ENCODE measurements at places on chromosomes 1 and 21. TPM values are rescaled to one million over a fixed set of nuclear protein-coding genes. Genes with fewer than 3 reads are reported as not detected.
A peak's percentile ranks its signal among the peaks of the same experiment; 100 is the strongest.

KISS1 gene
- 0.35 TPM for polyA plus RNA-seq

B3GALNT2 gene
- polyA plus RNA-seq = 27.7 TPM

ALPL gene
- 2.2 TPM for polyA plus RNA-seq

TBX19 gene
- polyA plus RNA-seq = 5.6 TPM

CD160 gene
- 2.8 TPM for polyA plus RNA-seq

DFFB gene
- 10.8 TPM for polyA plus RNA-seq

LAPTM5 gene
- polyA plus RNA-seq = 24.7 TPM

DNA sequence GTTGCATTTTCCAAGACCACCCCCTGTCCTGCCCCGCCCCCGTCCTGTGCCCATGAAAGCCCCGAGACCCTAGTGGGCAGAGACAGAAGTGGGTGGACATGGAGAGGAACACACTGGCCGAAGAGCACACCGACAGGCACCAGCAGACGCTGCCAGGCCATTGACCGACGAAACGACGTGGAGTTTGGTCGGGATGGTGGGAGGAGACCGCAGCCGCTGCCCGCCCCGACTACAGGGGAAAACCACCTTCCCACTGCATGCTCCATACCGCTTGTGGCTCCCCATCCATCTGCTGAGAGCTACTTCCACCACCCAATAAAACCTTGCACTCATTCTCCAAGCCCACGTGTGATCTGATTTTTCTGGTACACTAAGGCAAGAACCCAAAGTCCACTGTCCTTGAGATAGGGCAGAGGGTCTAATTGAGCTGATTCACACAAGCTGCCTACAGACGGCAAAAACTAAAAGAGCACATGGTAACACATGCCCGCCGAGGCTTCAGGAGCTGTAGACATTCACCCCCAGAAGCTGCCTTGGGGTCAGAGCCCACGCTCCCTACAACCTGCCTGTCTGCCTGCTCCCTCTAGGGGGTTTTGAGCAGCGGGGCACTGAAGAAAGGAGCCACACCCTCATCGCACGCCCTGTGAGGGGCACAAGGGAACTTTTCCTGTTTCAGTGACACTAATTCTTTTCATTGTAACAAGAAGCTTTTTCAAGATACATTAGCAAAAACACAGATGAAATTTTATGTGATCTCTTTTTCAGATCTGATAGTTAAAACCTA is 81.2 kb upstream of the RAB3GAP2 start:
- no peak for DNase-seq

- DNase-seq = no peak
Observed at GRCh38 chr1:67732750-67733151, 47.8 kb downstream of the GADD45A start.

DNA sequence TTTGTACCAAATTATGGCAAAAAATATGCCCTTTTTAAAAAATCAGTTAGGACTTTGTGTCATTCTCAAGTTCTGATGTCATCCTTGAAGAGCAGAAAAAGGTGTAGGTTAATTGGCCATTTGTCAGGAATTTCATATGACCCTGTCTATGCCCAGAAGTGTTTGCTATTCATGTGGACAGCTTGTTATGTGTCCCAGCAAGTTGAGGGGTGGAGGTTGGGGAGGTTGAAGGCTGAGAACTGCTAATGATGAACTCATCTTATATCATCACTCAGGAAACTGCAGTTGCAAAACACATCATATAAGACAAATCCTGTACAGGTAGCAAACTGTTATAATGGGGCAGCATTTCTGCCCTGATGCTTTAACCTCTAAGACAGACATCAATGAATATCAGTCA is 106.5 kb downstream of the PHTF1 start:
- DNase-seq = no peak

DNA sequence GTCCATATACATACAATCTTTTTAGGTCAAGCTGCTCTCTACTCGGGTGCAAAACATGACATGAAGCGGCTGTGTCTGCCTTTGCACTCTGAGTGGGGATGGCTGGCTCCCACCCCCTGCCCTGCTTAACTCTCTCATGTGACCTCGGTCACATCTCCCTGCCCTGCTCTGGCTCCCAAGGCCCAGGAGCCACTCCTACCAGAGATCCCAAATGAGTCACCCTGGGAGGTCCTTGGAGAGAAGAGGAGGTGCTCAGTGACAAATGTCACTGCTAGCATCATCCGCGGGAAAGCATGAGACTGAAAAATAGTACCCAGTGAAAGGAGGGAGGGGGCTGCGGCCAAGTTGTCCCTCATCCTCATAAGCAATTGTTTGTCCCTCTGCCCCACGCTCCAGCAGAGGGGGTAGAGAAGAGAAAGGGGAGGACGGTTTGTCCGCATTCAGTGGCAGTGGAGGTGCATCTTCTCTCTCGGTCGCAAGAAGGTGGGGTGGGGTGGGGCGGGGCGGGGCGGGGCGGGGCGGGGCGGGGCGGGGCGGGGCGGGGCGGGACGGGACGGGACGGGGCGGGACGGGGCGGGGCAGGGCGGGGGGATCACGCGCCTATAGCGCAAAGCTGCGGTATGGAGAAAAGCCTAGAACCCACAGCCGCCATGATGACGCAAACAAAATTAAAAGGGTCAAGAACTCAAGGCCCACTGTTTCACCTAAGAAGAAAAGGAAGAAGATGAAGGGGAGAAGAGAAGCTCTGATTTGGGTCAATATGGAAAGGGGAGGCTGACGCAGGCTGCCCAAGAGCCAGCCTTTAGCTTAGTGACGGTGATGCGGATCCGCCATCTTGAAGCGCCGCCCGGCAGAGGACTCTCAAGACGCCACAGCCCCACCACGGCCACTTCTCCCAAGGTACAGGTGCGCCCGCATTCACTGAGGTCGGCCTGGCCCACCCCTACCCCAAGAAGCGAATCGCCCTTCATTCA is 66.2 kb downstream of the CD46 start:
- no peak for DNase-seq

- no peak for DNase-seq
Observed at GRCh38 chr1:198942466-198942865, 303.6 kb downstream of the PTPRC start.

DNA sequence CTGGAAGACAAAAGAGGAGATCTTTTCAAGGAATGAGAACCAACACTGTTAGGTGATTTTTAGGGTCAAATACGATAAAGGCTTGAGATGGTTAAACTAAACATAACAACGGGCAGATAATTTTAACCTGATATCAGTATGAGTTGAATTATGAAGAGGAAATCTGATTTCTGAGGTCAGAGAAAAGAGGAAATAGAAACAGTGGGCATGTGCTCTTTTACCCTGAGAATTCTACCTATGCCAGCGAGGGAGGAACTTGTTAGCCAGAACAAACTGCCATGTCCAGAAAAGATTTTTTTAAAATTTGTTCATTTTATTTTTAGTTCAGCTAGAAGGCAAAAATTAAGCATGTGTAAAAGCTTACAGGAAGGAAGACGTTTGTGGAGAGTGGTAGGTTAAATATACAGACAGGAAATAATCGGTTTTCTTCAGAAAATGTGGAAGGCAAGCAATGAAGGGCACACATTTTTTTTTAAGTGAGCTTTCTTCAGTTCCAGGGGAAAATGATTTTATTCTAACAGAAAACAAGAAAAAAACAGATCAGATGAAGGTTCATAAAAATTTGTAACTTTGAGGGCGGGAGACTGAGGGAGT is 1745.3 kb downstream of the MRPL39 start:
- DNase-seq = no peak

DNA sequence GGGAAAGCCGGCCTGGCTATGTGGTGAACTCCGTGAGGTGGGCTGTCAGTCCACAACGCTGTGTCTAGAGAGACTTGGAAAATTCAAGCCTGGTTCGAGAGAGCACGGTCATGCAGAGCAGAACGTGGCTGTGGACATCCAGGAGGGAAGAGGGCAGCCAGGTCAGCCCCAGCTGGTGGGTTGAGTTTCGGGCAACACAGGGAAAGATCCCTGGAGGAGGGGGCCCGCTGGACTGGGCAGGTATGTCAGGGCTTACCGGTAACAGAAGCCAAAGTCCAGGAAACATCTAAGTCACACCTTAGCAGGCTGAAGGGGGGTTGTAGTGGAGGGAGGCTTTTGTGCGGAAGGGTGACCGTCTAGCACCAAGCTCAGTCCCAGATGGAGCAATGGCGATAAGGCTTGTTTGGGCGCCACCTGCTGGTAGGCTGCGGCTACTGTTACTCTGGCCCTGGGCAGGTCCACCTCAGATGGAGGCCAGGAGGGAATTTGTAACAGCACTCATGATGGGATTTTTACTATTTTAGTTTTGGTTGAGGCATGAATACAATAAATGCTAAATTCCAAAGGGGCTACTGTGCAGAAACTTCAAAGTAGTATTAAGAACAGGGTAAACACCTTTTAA is 143.3 kb upstream of the ZNF644 start:
- no peak for DNase-seq

DNA sequence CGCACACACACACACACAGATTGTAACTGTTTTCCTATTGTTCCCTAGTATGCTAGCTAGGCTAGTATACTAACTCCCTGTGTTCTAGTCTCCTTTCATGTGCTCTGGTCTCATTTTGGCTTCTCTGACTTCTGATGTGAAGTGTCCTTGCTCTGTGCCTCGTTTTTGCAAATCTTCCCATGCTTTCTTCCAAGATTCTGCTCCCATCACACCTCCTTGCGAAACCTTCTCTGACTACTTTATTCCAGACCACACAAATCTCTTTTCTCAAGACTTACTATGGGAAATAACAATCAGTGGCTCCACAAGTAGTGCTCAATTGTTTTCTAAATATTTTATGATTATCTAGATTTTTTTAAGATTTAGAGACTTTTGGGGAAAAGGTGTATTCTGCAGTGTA is 10.3 kb downstream of the PRRX1 start:
- DNase-seq = no peak

DNA sequence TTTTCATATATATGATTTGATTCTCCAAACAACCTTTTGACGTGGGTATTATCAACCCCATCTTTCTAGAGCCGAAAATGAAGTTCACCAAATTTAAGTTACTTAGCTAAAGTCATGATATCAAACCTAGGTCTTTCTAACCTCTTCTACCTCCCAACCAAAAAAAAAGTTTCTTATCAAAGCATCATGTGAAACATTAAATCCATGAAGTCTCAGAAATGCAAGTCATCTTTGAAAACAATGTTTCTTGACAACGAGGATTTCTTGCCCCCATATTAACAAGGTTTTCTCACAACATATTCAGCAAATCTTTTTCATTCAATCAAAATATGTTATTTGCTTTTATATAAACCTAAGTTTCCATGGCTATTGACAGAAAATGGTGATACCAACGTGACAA is 306.3 kb downstream of the SMYD3 start:
- no peak for DNase-seq

GRCh38 chr1:242245255-242245654 is 246.4 kb upstream of the MAP1LC3C start:
- no peak for DNase-seq

GRCh38 chr1:243950166-243950565 is 100.1 kb upstream of the AKT3 start:
- DNase-seq = no peak

- no peak for DNase-seq
Observed at GRCh38 chr1:35561297-35561971, 3.8 kb downstream of the NCDN start.

- no peak for DNase-seq
Observed at GRCh38 chr1:186325239-186325638, 49.8 kb downstream of the TPR start.

- no peak for DNase-seq
Observed at GRCh38 chr1:228000836-228001563, 5.8 kb upstream of the WNT3A start.

- DNase-seq = no peak
Observed at GRCh38 chr1:65208563-65208973, 60.6 kb downstream of the AK4 start.

DNA sequence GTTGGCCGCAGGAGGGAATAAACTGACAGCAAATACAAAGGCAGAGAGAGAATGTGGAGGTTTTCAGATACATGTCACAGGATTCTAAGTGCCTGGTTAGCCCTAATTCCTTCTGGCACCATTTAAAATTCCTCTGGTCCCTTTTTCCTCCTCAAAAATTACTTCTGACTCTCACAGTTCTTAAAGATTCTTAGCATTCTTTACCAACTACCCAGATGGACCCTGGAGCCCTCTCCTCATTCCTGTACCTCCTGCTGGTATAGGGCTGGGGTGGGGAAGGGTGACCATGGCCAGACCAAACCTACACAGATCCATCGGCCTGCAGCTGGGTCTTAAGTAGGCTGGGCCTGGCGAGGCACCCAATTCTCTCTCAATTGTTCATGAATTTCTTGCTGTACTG is 7.2 kb downstream of the MKNK1 start:
- no peak for DNase-seq

GRCh38 chr1:14897997-14898645 is 255.4 kb upstream of the TMEM51 start:
- DNase-seq = no peak

DNA sequence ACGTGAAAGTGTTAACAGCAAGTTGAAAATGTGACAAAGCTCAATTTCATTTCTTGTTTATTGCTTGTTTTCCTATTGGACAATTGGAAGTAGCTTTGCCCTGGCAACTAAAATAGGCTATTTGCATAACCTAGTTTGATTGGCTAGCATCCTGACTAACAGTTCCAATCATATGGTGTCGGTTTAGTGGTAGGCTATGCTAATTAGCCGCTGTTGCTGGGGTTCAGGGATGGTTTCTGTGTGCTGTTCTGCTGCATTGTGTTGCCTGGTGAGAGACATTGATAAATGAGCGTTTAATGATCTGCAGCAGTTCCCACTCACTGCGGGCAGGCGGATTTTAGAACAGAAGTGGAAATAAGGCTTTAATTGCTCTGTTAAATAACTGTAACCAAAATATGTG is 68.5 kb downstream of the DYRK1A start:
- DNase-seq = peak; percentile 78

DNA sequence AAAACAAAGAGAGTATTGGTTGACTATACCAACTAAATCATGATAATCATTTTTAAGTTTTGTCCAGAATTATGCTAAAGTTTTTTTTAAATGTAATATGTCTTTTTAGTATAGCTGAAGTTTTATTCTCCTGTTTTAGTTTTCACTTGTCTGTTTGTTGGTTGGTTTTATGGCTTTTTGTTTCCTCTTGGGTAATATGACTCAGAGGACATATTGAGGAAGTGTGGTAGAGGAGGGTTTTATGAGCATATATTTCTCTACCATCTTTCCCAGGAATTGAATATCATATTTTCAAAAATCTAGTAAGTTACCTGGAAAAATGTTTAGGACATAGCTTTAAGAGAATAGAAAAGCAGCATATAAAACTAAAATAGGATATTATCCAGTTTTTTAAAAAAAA is 68.6 kb upstream of the MCOLN3 start:
- no peak for DNase-seq

DNA sequence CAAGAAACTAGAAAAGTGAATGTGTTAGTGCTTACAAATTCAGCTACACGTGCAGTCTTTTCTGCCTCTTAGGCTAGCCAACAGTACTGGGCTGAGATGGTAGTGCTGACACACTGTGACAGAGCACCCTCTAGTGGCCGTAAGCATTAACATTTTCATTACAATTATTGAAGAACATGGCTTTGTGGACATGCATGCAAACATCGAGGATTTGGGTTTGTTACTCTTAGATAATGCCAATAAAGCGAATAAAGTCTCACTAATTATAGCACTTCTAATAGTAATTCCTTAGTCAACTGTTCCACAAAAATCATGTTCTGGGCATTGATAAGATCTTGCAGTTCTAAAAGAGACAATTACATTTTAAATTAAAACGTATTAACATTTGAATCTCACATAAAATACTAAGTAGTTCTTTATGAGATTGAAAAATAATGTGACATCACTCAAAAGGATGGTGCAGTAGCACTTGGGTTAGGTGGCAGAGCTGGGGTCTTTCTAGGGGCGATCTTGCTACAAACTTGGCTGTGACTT is 47.1 kb downstream of the MYSM1 start:
- peak; percentile 65 for DNase-seq
